Esophagus muscularis mucosa (tissue), 4 donors: ENCODE measurements at places on chromosomes 7 and 10. TPM values are rescaled to one million over a fixed set of nuclear protein-coding genes. Genes with fewer than 3 reads are reported as not detected.

Gene GDF10
- 32.0 TPM for total RNA-seq

Gene UMAD1
- total RNA-seq: 11.2 TPM

Gene RBM48
- 9.4 TPM for total RNA-seq

Gene HOGA1
- total RNA-seq: 0.45 TPM

Gene GIMAP4
- total RNA-seq: 29.2 TPM

Gene PPP1R17
- not detected for total RNA-seq

GRCh38 chr7:105461518-105461917, 60.6 kb downstream of the PUS7 start:
- DNase-seq: no peak

DNA sequence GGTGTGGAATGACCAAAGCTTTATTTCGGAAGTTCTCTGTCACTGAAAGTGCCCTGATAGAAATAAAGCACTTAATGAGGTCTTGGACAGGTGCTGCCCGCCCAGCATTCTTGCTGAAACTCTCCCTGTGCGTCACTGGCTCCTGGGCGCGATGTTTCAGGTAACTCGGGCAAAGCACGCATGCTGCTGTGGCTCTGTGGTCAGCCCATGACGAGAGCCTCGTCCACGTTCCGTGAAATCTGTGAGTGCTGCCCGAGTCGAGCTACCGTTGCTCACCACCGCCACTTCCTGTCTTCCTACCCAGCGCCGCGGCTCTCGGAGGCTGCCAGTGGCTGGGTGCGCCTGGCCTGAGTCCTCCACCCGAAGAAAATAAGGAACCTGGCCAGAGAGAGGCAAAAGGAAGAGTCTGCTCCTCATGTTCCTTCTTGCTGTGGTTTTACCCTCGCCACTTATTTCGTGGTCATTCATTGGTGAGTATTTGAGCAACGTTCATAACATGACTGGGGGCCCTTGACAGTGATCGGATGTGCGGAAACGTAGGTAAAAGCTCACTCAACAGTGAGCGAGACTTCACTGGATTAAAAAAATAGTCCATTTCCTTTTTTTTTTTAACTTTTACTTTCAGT, 95.5 kb downstream of the MAP3K8 start:
- no peak for DNase-seq

- no peak for DNase-seq
Observed at GRCh38 chr10:1054684-1055083, 1.5 kb upstream of the WDR37 start.

- no peak for DNase-seq
Observed at GRCh38 chr7:155452505-155453295, 5.2 kb upstream of the EN2 start.

DNA sequence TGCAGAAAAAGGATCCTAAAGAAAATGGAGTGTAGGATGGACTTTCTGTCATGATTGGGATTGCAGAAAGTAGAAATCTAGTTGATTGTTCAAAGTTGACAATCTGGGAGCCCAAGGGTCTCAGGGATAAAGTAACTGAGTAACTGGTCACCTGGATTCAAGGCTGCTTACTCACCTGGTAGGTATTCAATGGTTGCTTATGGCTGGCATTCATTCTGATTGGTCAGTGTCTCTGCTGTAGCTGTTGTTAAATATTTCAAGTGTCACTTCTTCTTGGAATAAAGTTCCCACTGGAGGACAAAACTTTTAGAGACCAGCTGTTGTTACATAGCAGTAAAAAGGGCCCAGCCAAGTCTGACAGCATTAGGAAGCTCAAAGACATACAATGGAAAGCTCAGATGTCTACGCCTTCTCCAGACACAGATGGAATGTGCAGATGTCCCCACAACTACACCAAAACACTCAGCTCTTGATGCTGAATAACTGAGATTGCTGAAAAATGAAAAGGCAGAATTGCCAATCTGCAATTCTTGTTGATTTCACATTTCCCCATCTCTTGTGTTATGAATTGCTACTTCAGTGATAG, 106.9 kb downstream of the ZNF467 start:
- no peak for DNase-seq

DNA sequence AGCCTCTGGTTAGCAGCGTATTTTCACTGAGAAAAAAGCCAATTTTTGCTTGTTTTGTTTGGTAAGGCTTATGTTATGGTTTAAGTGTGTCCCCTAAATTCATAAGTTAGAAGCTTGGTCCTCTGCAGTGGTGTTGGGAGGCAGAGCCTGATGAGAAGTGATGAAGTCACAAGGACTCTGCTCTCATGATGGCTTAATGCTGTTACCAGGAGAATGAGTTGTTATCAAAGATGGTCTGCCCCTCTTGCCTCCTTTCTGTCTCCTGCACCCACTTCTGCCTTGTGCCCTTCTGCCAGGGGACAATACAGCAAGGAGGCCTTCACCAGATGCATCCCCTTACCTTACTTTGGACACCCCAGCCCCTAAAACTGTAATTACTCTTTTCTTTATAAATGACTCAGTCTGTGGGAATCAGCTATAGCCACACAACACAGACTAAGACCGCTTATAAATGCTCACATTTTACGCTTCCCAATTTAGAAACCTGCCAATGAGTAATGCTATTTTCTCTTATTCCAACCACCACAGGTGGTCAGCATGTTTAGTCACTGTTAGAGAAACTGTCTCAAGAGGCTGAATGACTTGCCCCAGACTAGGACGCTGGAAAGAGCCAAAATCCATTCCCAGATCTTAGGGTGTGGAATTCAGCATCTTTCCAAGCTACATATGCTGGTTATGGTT, 6.1 kb upstream of the PKD1L1 start:
- DNase-seq: no peak

GRCh38 chr7:28347475-28348318, 64.6 kb upstream of the CREB5 start:
- DNase-seq: no peak

GRCh38 chr10:102413053-102413705, 5.4 kb downstream of the PSD start:
- no peak for DNase-seq

DNA sequence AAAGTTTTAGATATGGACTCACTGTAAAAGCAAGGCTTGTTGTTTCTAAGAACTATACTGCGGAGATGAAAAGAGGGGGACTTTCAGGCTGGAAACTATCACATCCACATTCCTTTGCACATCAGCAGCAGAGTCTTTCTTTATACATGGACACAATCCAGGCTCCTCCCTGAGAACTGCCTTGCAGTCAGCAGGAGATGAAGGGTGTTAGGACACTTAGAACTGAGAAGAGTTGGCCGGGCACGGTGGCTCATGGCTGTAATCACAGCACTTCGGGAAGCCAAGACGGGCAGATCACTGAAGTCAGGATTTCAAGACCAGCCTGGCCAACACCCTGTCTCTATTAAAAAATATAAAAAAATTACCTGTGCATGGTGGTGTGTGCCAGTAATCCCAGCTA, 9.7 kb upstream of the GARS1 start:
- no peak for DNase-seq

DNA sequence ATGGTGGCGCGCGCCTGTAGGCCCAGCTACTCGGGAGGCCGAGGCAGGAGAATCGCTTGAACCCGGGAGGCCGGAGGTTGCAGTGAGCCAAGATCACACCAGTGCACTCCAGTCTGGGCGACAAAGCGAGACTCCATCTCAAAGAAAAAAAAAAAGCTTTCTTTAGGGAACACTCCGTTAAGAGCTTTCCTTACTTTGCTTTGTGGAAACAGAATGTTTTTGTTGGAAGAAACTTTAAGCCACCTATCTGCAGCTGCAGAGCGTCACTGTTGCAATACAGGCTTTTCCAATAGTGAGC, 641 bp upstream of the TPK1 start:
- no peak for DNase-seq

GRCh38 chr7:141154131-141154732, 80.4 kb downstream of the TMEM178B start:
- DNase-seq: peak; percentile 87

DNA sequence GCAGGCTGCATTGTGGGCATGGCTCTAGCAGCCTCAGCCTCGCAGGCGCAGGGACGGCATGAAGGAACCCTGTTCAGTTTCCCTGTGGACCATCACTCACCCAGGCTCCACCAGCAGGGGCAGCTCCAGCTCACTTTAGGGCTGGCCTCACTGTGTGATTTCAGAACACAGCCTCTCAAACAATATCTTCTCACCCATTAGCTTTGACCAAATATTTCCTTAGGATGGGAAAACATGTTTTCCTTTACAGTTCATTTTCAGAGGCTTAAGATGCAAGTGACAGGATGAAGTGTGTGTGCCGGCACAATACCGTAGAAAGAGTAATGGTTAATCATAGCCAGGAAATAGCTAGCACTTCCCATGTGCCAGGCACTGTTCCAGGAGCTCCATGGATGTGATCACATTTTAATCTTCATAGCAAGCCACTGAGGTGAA, 58.2 kb downstream of the LANCL2 start:
- no peak for DNase-seq

GRCh38 chr7:158056761-158057160, 530.9 kb downstream of the PTPRN2 start:
- DNase-seq: no peak

GRCh38 chr10:24982319-24983112, 30.1 kb upstream of the PRTFDC1 start:
- no peak for DNase-seq

GRCh38 chr10:71734797-71735196, 15.2 kb upstream of the C10orf105 start:
- DNase-seq: no peak

DNA sequence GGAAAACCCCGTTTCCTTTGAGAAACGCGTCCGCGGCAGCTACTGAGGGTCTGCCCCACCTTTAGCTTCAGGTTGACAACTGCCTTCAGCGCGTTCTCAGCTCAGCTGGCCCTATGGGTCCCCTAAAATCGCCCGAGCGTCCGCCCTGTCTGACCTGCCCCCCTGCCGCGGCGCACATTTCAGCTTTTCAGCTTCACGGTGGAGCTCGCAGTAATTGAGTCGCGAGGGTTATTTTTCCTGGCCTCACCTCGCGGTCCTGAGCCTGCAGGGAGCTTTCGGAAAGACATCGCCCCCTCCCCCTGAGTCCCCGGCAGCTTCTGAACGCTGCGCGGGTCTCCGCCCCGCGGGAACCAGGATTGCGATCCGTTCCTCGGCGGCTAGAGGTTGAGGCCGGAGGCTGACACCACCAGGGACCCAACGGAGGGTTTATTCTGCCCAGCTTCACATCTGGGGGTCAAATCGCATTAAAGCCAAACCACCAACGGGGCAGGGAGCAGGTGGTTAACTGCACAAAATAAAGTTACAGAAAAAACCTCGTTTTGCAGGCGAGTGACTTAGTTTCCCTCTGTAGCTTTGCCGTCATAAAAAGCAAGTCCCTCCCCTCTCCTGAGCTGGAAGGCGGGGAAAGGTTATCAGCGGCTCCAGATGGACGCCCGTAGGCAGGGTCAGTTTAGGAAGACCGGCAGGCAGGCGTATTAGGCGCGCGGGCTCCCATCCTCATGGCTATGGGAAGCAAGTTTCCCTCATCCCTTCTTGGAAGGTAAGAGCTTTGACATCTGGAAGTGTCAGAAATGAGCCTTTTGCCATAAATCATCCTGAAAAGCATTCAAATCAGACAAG, 11.0 kb downstream of the TWIST1 start:
- no peak for DNase-seq

DNA sequence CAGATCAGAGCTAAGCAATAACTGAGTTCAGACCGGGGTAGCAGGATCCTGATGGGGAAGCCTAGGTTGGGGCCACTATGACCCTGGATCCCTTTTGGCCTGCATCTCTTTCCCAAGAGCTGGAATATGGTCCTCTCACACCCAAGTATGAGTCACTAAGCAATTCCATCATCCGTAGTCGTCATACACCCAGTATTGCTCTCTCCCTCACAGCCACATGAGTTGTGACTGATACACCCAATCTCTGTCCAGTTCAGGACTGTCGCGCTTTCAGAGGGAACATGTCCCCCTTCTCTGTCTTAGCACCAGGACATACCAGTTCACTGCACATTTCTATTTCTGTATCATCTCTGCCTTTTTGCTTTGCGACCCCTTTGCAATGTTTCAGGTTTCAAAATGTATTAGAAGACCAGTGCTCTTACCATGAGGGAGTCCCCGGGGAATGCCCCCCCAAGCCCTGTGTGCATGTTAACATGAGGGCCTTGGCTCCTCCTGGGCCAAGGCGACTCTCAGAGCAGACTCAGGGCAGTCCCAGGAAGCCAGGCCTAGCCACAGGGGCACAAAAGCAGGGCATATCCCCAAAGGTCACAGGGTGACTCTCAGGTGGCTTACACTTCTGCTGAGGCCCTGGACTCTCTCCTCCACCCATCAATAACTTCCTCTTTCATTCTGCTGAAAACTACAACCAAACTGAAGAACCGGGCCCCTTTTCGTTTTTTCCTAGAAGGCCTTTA, 75.3 kb upstream of the SAMD8 start:
- DNase-seq: no peak
